ENCODE measurements at places on chromosomes 16 and 17.

GRCh38 chr17:57379237-57379894, 123.0 kb downstream of the MSI2 start:
- peak; percentile 82 for DNase-seq

DNA sequence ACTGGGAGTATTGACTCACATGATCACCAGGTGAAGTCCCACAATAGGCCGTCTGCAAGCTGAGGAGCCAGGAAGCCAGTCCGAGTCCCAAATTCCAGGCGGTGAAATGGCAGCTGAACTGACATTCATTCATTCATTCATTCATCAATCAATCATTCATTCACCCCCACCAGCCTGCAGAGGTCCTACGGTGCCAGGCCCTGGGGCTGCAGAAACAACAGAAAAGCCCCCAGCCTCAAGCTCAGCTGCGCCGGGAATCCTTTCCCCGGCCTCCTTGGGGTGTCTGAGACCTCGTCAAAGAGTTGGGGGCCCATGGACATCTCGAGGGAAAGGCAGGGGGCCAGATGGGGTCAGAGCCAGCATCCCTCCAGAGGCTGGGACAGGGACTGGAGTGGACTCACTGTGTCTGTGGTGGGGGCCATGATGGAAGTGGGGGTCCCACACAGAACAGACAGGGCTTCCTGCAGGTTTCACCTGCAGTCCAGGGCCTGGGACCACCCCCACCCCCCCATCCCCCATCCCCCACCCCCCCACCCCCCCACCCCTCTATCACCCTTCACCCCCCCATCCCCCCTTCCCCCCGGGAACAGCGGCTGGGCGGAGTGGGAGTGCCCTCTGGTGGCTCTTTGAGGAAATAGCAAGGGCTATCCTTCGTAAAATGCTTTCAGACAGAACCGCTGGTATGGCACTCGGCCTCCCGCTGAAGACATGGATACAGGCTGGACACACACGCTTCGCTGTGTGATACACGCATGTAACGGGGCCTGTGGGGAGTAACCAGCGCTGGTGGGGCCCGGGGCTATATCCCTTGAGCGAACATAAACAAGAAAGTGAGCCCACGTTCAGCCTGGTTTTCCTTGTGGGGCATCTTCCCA, 8.5 kb upstream of the ZC3H18 start:
- DNase-seq: peak; percentile 36

GRCh38 chr16:50940275-50940854, 198.5 kb downstream of the CYLD start:
- DNase-seq: no peak

DNA sequence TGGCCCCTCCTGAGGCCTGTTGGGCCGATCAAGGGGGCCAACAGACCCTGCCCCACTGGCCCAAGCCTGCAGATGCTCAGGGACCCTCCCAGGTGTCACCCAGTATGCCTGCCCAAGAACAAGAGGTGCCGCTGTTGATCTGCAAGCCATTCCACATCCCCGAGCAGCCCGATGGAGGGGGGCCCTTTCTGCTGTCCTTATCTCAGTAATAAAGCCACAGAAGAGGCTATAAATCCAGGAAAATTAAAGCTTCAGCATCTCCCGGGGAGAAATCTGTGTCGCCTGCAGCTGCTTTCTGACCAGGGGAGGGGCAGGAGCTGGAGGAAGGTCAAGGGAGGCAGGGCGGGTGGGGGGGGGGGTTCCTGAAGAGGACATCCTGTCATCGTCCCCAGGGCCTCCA, 11.7 kb upstream of the CACNA1H start:
- no peak for DNase-seq

DNA sequence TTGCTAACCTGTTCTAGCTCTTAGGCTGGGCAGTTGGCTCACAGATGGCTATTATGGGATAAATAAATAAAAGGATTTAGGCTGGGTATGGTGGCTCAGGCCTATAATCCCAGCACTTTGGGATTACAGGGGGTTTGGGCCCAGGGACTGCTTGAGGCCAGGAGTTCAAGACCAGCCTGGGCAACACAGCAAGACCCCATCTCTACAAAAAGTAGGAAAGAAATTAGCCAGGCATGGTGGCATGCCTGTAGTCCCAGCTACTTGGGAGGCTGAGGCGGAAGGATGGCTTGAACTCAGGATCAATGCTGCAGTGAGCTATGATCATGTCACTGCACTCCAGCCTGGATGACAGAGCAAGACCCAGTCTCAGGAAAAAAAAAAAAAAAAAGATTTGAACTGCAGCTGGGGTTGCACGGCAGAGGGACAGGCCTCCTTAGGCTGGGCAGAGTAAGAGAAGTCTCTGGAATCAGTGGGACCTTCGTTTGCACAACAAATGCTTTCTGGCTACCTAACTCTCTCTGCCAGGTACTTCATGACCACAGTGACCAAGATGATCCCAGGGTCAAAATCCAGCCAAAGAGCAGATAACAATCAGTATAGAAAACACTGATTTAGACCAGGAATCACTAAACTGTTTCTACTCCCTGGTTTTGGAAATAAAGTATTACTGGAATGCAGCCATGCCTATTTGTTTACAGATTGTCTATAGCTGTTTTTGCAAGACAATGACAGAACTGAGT, 6.8 kb downstream of the RUSF1 start:
- DNase-seq: no peak

- DNase-seq: peak; percentile 21
These were observed 517.0 kb downstream of the CDH13 start for GRCh38 chr16:83143788-83144187.

DNA sequence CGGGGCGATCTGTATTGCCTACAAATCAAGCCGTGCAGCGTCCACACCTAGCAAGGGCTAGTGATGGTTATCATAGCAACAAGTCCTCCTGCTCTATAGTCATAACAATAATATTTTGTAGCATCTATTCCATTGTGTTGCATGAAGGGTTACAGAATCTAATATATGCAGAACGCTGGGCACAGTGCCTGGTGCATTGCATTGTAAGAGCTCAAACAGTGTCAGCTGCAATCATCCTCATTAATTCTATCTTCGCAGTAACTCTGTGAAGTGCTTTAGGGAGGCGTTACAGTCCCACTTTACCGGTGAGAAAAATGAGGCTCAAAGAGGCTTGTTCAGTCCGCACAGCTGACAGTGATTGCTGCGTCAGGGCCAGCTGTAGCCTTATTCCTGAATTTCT, 149.4 kb downstream of the RBFOX1 start:
- no peak for DNase-seq

DNA sequence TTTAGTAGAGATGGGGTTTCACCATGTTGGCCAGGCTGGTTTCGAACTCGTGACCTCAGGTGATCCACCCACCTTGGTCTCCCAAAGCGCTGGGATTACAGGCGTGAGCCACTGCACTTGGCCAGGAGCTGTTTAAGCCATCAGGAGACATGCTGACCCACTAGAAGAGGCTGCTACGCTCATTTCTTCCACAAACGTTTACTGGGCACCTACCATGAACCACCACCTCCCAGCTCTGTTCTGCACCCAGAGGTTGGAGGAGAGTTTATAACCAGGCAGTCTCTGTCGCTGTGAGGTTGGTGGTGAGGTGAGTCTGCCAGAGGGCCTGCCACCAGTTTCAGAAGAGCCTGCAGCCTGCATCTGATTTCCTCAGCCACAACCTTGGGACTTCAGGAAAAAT, 51.8 kb downstream of the SF3B3 start:
- DNase-seq: no peak

GRCh38 chr17:34390649-34391048, 27.6 kb upstream of the CCL1 start:
- DNase-seq: no peak

DNA sequence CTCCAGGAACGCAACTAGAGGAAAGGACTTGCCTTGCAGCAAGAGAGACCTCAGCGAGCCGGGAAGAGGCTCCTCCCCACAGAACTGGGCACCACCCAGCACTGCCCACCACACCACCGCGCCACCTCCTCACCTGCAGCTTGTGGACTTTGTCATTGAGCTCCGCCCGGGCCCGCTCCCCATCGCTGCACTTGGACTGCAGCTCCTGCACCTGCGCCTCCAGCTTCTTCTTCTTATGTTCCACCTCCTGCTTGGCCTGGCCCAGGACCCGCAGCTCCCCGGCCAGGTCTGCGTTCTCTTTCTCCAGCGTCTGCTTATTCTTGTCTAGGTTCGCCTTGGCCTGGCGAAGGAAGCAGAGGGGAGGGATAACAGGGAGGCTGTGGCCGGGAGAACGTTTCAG, 76.7 kb downstream of the NDE1 start:
- DNase-seq: no peak

DNA sequence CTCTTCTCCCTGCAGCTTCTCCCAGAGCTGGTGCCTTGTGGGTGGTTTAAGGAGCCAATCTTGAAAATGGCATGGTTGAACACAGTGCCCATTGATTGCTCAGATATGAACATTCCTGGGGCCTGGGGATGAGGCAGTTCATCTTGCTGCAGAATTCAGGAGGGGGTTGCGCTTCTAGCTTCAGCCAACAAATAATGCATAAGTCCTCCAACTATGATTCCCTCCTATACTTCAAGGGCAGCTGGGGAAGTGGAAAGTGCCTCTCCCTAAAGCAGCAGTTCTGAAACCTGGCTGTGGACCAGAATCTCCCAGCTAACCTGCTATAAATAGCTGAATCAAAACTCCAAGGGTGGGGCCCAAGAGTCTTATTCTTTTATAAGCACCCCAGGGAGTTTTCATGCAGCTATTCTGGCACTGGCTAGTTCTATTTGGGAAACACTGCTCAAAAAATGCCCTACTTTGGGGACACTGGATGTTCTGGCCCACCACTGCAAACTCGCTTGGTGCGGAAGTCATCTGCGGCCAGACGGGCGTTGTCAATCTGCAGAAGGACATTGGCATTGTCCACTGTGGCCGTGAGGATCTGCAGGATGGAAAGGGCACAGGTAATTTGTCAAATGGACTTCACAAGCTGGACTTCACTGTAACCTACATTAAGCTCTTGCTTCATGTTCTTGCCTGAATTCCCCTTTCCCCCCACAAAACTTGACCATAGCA, 130.3 kb downstream of the CCDC144A start:
- no peak for DNase-seq

DNA sequence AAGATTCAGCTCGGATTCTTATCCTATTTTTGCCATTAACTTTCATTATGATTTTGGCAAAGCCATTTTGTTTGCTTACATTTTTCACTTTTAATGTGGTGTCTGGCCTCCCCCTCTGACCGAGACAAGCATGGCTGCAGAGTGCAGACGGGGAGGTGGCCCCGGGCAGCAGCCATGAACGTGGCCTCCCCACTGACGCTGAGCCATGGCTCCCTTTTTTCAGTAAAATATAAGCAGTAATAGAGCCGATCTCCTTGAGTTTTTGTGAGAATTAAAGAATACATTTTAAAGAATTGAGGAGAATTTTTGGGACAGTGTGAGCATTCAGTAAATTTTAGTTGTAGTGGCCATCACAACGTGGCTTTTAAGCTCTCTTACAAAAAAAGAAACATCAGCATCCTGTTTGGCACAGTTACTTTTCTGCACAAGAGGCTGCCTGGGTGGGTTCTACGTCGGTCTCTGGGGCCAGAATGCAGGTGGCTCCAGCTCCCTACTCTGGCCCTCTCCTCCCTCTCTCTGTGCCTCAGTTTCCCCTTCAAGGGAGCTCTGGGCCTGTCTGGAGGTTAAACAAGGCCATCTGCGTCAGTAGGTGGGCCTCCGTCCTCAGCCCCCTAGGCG, 68.8 kb upstream of the ZNF750 start:
- no peak for DNase-seq

DNA sequence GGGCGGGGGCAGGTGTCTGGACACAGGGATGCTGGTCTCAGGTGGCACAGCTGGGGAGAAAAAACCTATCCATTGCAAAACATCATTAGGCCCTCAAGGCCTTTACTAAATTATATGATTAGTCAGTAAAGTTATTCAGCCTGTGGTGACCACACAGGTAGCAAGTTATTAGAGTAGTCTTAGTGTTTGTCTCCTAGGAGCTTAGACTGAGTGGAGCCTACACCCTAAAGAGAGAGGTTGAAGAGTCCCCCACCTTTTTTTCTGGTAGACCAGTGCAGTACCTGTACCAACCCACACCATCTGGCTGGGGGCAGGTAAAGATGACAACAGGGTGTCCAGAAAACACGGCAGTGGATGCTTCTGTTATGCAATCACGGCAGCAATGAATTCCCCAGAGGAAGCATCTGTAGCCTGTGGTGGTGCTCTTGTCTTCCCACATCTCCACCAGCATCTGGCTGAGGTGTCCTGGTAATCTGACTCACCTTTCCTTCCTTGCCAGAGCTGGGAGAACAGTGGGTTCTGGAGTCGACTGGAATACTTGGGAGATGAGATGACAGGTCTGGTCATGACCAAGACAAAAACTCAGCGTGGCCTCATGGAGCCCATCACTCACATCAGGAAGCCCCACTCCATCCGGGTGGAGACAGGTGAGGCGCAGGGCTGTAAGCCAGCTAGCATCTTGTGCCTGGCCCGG, 11.0 kb downstream of the MYCBPAP start:
- peak; percentile 24 for DNase-seq

- peak; percentile 87 for DNase-seq
These were observed 51.2 kb upstream of the DHX40 start for GRCh38 chr17:59513934-59514841.

GRCh38 chr16:81522108-81522701, 77.6 kb downstream of the CMIP start:
- DNase-seq: no peak

DNA sequence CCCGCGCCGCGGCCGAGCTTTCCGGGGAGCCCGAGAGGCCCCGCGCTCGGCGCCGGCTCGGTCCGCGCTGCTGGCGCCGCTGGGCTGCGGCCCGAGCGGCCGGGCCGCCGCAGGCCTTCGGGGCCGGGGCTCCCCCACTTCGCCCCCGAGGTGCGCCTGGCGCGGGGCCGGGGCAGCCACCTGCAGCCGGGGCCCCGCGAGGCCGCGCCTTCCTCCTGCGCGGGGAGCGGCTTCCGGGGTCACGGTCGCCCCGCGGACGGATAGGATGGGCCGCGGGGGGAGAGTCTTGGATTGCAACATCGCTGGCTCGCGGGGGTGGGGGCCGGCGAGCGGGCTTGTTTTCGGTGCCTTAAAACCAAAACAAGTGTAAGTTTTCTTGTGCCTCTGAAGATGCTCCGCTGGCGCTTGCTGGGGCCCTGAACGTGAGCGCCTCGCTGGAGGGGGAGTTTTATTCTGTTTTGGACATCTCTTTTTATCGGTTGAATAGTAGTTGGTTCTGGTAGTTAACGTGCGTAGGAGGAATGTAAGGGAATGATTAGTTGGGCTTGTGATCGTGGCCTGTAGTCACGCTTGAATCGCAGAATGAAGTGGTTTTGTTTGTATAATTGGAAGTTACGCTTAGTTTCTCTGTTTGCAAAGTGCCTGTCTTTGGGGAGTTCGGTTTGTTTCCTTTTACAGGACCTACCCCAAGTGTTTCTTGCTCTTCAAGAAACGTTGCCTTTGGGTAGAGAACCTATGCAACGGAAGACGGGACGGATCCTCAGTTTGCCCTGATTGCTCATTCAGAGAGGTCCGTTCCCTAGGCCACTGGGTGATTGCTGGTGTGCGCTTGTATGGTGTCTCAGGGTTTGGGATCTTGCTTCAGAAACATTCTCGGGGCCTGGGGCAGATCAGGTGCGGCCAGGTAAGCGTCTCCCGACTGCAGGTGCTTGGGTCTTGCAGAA, 724 bp downstream of the UBE2I start:
- peak; percentile 65 for DNase-seq

DNA sequence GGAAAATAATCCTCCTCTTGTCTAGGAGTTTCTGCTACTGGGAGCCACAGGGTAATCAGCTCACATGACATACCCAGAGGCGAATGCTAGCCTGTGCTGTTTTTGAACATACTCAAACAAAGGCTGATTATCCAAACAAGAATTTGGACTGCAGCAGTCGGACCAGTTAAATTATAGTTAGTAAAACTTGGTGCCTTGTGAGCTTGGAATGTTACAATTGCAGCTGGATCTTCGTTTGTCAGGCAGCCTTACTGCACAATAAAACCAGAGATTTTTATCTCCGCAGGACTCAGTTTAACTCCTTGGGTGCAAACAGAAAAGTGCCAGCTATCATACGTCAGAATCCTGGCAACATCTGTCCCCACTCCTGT, 163.8 kb upstream of the TBX2 start:
- peak; percentile 75 for DNase-seq

GRCh38 chr17:8413328-8413727, 15.7 kb upstream of the RNF222 start:
- no peak for DNase-seq
